Hindlimb muscle (tissue), 1 donor: ENCODE measurements at places on chromosomes 3 and 15.

DNA sequence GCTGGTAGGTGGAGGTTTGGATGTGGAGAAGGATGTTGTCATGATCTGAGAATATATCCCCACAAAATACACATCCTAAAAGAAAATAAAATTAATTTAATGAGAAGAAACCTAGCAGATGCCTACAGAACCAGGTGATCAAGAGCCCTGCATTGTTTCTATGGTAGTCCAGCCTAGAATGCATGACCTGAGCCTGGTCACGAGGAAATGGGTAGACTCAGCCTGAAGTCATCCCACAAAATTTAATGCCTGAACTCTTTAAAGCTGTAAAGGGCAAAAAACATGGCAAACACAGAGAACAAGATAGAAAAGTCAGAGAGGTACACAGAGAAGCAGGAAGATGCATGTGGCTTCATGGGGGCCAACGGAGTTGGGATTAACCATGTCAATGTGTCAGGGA, 36.0 kb downstream of the LDHAL6B start:
- no peak for DNase-seq

GRCh38 chr3:171066206-171066605, 39.7 kb upstream of the SLC2A2 start:
- no peak for DNase-seq

GRCh38 chr3:104788807-104789206, 577.9 kb upstream of the ALCAM start:
- DNase-seq, result no peak

GRCh38 chr15:30046430-30046829, 36.3 kb upstream of the GOLGA8J start:
- no peak for DNase-seq
